ENCODE measurements at places on chromosomes 6 and 20.

DNA sequence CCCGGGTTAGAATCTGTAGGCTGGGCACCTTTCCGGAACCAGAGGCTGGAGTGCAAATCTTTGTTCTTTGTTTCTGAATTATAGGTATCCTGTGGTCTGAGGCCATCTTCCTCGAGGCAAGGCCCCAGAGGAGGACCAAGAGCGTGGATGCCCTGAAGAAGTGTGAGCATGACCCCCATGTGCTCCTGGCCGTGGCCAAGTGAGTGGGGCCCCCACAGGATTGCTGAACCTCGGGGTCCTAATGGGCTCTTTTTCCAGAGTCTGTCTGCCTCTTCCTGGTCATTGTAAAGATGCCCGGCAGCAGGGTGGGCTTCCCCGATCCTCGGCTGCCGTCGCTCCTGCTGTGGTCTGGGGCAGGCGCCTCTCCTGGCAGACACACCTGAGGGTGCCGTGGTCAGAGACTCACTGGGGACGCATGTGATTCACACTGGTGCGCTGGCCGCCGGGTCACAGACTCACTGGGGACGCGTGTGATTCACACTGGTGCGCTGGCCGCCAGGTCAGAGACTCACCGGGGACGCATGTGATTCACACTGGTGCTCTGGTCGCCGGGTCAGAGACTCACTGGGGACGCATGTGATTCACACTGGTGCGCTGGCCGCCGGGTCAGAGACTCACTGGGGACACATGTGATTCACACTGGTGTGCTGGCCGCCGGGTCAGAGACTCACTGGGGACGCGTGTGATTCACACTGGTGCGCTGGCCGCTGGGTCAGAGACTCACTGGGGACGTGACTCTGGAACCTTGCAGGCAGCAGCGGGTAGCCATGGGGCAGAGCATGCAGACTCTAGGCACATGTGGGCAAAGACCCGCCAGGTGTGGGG is 6.5 kb upstream of the C20orf204 start:
- DNase-seq = no peak
- no peaks in the 10 kb centered on the region for H3K4me1 ChIP-seq
- H3K36me3 ChIP-seq = peaks cover 86% of the 10 kb centered on the region
- no peaks in the 10 kb centered on the region for H3K27me3 ChIP-seq
- H3K27ac ChIP-seq = no peak overlapping the region

DNA sequence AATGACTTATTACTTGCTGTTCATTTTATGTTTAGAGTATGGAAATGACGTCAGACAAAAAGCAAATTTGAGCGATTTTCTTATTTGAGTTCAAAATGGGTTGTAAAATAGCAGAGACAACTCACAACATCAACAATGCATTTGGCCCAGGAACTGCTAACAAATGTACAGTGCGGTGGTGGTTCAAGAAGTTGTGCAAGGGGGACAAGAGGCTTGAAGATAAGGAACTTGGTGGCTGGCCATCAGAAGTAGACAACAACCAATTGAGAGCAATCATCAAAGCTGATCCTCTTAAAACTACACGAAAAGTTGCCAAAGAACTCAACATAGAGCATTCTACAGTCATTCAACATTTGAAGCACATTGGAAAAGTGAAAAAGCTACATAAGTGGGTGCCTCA is 43.8 kb downstream of the REV3L start:
- H3K4me1 ChIP-seq = peaks cover 2% of the 10 kb centered on the region
- no peak overlapping the region for H3K4me3 ChIP-seq
- H3K27ac ChIP-seq = no peak overlapping the region
- DNase-seq = no peak
- H3K36me3 ChIP-seq = no peaks in the 10 kb centered on the region

- H3K4me3 ChIP-seq = no peak overlapping the region
- H3K36me3 ChIP-seq = no peaks in the 10 kb centered on the region
- no peaks in the 10 kb centered on the region for H3K27me3 ChIP-seq
Observed at GRCh38 chr20:44304383-44304782, 6.6 kb downstream of the FITM2 start.

DNA sequence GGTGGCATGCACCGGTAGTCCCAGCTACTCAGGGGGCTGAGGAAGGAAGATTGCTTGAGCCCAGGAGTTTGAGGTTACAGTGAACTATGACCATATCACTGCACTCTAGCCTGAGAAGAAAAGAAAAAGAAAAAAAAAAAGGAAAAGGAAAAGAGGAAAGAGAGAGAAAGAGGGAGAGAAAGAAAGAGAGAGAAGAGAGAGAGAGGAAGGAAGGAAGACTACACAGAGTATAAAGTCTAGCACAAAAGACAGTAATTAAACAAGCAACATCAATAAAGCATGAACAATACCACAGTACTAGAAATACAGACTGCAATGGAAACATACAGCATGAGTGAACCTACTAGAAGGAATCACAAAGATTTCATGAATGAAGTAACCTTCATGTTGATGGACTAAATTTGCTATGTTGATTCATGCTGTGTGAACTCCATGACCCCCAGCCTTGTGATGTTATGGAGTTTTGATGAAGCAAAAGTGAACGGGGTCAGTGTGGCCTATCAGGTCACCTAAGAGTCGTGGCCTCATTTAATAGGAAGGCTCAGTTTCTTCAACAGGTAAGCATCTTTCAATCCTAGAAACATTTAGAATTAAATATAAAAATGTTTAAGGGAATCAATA is 57.6 kb downstream of the NUDT3 start:
- no peaks in the 10 kb centered on the region for H3K27me3 ChIP-seq
- H3K4me3 ChIP-seq = no peak overlapping the region
- peak overlapping the region; percentile 52 for H3K27ac ChIP-seq
- H3K36me3 ChIP-seq = no peaks in the 10 kb centered on the region

GRCh38 chr6:36442103-36442670 is 467 bp downstream of the PXT1 start:
- peaks cover 35% of the 10 kb centered on the region for H3K4me1 ChIP-seq
- peak overlapping the region; percentile 90 for H3K4me3 ChIP-seq
- H3K27me3 ChIP-seq = no peaks in the 10 kb centered on the region
- peak overlapping the region; percentile 99 for H3K27ac ChIP-seq
- no peaks in the 10 kb centered on the region for H3K36me3 ChIP-seq
- no peak for DNase-seq

DNA sequence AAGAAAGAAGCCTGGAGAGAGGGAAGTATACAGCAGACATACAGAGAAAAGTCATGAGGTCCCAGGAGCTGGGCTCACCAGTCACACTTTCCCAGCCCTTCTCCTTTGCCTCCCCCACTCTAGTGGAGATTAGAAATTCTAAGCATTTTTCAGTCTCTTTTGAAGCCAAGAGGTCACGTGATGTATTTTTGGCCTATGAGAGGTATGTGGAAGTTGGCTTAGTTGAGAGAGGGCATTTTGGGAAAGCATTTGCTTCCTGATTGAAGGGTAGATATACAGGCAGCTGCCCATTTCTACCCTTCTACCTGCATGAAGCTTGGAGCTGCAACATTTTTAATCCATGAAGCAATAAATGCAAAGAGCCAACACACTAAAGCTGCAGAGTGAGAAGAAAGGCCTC is 106.0 kb upstream of the TNFAIP3 start:
- no peaks in the 10 kb centered on the region for H3K4me1 ChIP-seq
- no peak overlapping the region for H3K4me3 ChIP-seq
- DNase-seq = no peak
- no peak overlapping the region for H3K27ac ChIP-seq
- no peaks in the 10 kb centered on the region for H3K36me3 ChIP-seq

- no peak overlapping the region for H3K27ac ChIP-seq
- H3K36me3 ChIP-seq = no peaks in the 10 kb centered on the region
- H3K4me1 ChIP-seq = no peaks in the 10 kb centered on the region
- H3K27me3 ChIP-seq = no peaks in the 10 kb centered on the region
Observed at GRCh38 chr6:135382182-135382628, 115.3 kb downstream of the AHI1 start.

GRCh38 chr20:61173961-61174725 is 77.9 kb upstream of the CDH4 start:
- no peak overlapping the region for H3K27ac ChIP-seq
- H3K27me3 ChIP-seq = no peaks in the 10 kb centered on the region
- H3K36me3 ChIP-seq = no peaks in the 10 kb centered on the region
- DNase-seq = no peak
- no peaks in the 10 kb centered on the region for H3K4me1 ChIP-seq
- H3K4me3 ChIP-seq = no peak overlapping the region

- no peaks in the 10 kb centered on the region for H3K4me1 ChIP-seq
- H3K27me3 ChIP-seq = no peaks in the 10 kb centered on the region
- no peak overlapping the region for H3K27ac ChIP-seq
Observed at GRCh38 chr6:113522376-113522775, 334.8 kb upstream of the MARCKS start.

- no peaks in the 10 kb centered on the region for H3K4me1 ChIP-seq
- H3K27me3 ChIP-seq = no peaks in the 10 kb centered on the region
- no peaks in the 10 kb centered on the region for H3K36me3 ChIP-seq
Observed at GRCh38 chr6:45881705-45882467, 133.8 kb downstream of the CLIC5 start.

DNA sequence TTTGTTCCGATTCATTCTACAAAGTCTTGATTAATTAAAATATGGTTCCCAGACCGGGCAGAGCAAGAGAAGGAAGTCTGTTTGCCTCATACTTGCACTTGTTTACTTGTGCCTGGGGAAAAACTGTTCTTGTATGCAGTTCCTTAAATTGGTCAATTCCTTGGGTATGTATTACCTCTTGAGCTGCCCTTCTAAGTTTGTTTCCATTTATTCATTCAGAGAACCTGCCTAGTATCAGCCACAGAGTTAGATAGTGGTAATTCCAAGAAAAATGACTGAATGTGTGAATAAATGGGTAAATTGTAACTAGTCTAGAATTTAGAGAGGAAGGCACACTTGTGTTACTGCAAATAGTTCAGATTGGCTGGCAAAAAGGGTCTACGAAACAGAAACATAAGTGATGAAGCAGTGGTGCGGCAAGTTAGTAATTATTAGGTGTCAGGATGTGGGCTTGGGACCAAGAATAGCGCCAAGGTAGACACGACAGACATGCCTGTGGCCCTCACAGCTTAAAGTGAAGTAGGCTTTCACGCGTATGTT is 525 bp upstream of the MAK start:
- H3K4me1 ChIP-seq = peaks cover 7% of the 10 kb centered on the region
- H3K36me3 ChIP-seq = no peaks in the 10 kb centered on the region
- H3K4me3 ChIP-seq = peak overlapping the region; percentile 76

GRCh38 chr6:144661116-144661806 is 376.1 kb downstream of the UTRN start:
- H3K27ac ChIP-seq = no peak overlapping the region
- no peaks in the 10 kb centered on the region for H3K27me3 ChIP-seq
- no peak overlapping the region for H3K4me3 ChIP-seq
- H3K4me1 ChIP-seq = no peaks in the 10 kb centered on the region
- DNase-seq = no peak
- no peaks in the 10 kb centered on the region for H3K36me3 ChIP-seq

GRCh38 chr6:20441236-20441635 is 39.6 kb downstream of the E2F3 start:
- DNase-seq = no peak
- no peaks in the 10 kb centered on the region for H3K27me3 ChIP-seq
- H3K4me3 ChIP-seq = no peak overlapping the region
- H3K36me3 ChIP-seq = no peaks in the 10 kb centered on the region
- H3K4me1 ChIP-seq = peaks cover 51% of the 10 kb centered on the region

GRCh38 chr6:169583886-169584541 is 117.8 kb downstream of the WDR27 start:
- no peaks in the 10 kb centered on the region for H3K27me3 ChIP-seq
- no peaks in the 10 kb centered on the region for H3K4me1 ChIP-seq
- no peak for DNase-seq
- H3K36me3 ChIP-seq = no peaks in the 10 kb centered on the region

DNA sequence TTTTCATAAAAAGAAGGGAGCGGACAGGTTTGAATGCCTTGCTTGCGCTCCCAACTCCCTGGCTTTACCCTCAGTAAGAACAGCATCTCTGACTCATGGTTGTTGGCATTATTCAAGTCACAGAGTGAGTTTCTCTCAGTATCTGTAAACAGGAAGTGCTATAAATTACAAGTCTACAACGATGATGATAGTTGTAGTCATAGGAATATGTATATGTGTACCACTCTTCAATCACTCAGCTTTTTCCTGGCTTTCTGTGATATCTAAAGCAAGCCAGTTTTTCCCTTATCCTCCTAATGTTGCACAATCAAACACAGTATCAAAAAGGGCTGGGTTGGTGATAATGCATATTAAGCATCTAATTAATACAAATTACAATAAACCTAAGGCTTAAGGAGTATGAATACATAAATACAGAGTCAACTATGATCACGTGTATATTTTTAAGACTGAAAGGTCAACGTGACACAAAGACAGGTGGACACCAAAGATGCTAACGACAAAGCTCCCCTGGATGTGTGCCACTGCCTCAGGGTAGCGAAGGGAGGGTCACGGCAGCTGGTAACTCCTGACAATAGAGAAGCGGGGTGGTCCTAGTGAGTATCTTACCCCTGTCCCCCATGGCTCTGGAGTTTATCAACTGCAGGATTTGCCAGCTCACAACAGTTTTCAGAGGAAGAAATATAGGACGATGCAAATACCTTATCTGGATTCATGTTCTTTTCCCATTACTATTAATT is 202.8 kb downstream of the BTBD9 start:
- no peak overlapping the region for H3K27ac ChIP-seq
- H3K27me3 ChIP-seq = no peaks in the 10 kb centered on the region
- H3K4me1 ChIP-seq = no peaks in the 10 kb centered on the region
- no peak for DNase-seq
- no peaks in the 10 kb centered on the region for H3K36me3 ChIP-seq

GRCh38 chr20:38604873-38605303 is 3.3 kb downstream of the ARHGAP40 start:
- H3K4me1 ChIP-seq = no peaks in the 10 kb centered on the region
- H3K27me3 ChIP-seq = peaks cover 38% of the 10 kb centered on the region
- DNase-seq = no peak
- no peak overlapping the region for H3K27ac ChIP-seq
- no peak overlapping the region for H3K4me3 ChIP-seq
- no peaks in the 10 kb centered on the region for H3K36me3 ChIP-seq

DNA sequence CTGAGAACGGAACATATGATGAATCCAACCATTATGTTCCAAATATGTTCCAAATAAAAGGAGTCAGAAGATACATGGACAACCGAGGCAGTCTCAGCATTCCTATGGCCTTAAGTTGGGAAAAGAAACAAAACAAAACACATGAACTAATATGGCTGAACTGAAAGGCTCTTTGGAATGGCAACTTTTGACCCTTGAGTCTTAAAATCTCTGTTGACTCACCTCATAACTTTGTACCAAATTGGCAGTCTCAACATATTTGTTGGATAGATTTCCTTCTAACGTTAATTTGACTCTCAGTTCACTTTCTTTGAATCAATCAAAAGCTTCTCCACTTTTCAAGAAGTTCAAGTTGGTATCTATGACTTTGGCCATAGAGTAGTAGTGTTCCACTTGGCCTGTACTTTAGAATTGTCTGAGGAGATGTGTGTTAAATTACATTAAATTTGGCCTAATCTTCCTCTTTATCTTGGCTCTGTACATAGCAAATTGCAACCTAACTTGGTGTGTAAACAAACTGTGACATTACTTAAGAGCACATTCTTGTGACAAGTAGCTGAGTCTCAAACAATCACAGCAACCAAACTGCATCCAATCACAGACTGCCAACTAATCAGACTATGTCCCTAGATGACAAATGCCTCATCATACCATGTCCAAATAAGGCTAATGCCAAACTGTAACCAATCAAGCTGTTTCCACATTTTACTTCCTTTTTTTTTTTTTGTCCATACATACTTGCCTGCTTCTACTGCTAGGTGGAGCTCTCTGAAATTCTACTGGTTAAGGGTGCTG is 208.8 kb downstream of the BMP2 start:
- H3K27me3 ChIP-seq = no peaks in the 10 kb centered on the region
- H3K27ac ChIP-seq = no peak overlapping the region
- no peak overlapping the region for H3K4me3 ChIP-seq

GRCh38 chr6:143410859-143411270 is 39.6 kb downstream of the ADAT2 start:
- DNase-seq = no peak
- no peak overlapping the region for H3K4me3 ChIP-seq
- no peak overlapping the region for H3K27ac ChIP-seq
- H3K27me3 ChIP-seq = no peaks in the 10 kb centered on the region
- no peaks in the 10 kb centered on the region for H3K4me1 ChIP-seq

Measured in gastrocnemius medialis (tissue), 4 donors.